Lung microvascular endothelial cell (primary cell): ENCODE measurements at places on chromosomes 7 and 10. TPM values are rescaled to one million over a fixed set of nuclear protein-coding genes. Genes with fewer than 3 reads are reported as not detected.

The ASL gene
- total RNA-seq: 38.4 and 54.2 TPM in 2 replicates

The CAMK2B gene
- under 0.01 and 0.22 TPM in 2 replicates for total RNA-seq

The ADAM8 gene
- 0.22 and 0.40 TPM in 2 replicates for total RNA-seq

The OR9A2 gene
- not detected in 2 replicates for total RNA-seq

DNA sequence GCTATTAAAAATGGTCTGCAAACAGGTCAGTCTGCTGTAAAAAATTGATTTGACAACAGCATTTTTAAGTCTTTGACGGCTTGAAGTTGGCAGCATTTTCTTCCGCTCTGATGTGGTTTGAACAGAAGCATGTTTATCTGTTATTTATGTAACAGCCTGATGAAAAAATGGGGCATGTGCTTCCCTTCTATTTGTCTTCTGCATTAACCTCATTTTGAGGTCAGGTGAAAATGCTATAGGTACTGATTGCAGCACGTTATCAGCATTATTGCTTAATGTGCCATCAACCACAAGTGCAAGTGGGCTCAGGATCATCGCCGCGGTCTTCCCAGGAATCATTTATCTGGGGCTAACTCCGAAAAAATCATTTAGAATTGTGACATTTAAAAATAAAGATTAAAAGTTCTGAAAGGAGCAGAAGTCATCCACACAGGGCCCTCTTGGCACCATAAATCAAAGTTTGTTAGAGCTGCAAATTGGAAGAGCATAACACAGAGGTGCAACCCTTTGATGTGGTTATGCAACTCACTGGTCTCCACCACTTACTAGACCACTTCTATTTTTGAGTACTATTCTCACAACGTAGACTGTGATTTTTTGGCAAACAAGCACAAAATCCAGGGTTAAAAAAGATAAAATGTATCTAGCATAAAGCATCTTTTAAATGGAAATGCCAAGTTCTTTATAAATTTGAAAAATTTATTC is 307.7 kb downstream of the MDFIC start:
- DNase-seq: no peak

DNA sequence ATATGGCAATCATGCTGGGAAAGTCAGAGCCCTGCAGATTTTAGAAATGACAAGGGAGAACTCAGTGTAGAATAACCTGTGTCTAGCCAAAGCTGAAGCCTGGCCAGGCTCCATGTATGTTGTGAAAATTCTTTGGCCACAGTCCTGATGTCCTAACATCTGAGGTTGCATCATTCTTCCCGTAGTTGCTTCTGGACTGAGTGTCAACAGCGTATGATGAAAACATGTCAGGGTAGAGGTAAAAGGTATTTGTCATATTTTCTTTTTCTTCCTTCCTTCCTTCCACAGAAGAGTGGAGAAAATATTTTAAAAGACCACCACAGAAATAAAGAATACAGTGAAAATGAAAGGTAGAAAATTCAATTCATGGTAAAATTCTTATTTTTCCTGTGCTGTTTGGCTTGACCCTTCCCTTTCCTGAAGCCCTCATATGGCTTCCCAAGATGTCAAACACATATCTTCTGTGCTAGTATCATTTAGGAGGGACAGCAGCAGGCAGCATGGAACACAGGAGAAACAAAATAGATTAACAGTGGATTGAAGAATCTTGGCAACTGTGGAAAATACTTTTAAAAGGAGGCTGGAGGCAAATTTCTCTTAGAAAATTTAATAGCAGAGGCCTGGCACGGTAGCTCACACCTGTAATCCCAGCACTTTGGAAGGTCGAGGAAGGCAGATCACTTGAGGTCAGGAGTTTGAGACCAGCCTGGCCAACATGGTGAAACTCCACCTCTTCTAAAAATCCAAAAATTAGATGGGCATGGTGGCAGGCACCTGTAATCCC is 18.9 kb upstream of the NRBF2 start:
- peak; percentile 37 for DNase-seq

- DNase-seq: peak; percentile 10
These were observed 180.6 kb downstream of the CAMK1D start for GRCh38 chr10:12529976-12530375.

DNA sequence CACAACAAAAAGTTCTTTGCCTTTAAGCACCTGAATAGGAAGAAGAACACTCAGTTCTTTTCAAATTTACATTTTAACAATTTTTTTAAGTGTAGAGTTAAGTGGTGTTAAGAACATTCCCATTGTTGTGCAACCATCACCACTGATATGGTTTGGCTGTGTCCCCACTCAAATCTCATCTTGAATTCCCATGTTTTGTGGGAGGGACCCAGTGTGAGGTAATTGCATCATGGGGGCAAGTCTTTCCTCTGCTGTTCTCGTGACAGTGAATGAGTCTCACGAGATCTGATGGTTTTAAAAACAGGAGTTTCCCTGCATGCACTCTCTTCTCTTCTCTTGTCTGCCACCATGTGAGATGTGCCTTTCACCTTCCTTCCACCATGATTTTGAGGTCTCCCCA is 155.7 kb downstream of the PLXNA4 start:
- DNase-seq: no peak
